ENCODE measurements at places on chromosomes 5 and 9. TPM values are rescaled to one million over a fixed set of nuclear protein-coding genes. Genes with fewer than 3 reads are reported as not detected.

DNA sequence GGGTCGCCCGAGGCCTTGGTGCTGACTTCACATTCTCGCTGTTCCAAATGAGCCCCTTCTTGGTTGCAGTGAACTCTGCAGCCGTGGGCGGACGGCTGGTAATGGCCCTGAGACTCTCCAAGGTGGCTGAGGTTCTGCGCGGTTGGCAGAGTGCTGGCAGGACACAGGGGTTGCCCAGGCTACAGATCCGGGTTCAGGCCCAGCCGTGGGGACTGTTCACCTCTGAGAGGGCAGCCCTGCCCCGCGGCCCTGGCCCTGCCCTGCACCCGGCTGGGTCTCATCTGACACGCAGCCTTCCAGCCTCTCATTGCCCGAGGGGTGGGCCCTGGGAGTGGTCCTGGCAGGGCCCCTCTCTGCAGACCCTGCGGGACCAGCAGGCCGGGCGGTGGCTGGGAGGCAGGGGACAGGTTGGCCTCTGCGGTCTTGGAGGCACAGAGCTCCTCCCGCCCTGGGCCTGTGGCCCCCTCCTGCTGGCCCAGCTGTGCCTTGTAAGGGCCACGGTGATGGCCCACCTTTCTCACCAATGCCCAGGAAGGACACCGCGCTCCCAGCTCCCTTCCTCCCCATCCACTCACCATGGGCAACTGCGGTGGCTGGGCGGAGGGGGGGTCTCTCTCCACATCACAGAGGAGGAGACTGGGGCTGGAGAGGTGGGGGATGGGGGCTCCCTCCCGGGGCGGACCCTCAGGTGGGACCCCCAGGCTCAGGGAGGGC, 51.6 kb downstream of the AHRR start:
- no peak for DNase-seq

EXD3 gene
- 1.1 TPM for total RNA-seq

- no peak for DNase-seq
Measured at GRCh38 chr5:109451146-109451545, 41.4 kb upstream of the PJA2 start.

DNA sequence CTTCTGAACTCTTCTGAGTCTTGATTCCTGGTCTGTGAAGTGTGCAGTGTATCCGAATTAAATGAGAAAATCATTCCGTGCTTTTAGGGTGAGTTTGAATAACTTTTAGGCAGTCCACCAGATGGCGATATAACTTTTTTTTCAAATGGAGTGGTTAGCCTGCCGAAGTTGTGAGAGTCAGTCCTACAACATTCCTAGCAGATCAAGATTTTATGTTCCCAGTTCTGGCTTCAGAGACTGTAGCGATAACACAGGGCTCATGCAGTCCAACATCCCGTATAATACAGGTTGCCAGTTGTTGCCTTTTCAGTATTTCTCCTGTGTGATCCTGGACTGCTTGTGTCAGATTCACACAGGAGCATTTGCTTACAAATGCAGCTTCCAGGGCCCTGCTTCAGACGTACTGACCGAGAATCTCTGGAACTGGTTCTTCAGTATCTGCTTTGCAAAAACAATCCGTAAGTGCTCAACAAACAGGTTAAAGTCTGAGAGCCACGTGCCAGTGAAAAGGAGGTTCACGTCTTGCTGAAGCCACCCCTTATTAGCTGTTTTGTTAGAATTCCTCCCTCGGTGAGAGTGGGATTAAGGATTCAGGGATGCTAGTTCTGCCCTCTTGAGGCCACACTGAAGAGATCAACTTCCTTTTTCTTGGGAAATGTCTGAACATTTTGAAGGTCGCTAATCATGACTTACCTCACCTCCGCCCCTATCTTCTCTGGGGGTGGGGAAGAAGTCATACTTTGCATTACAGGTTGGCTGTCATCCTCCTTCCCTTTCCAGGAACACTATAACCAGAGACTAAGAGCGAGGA, 22.8 kb downstream of the SMIM3 start:
- DNase-seq, result peak; percentile 77

PRUNE2 gene
- total RNA-seq, result 1.4 TPM

- no peak for DNase-seq
Measured at GRCh38 chr5:39928709-39929108, 503.9 kb upstream of the DAB2 start.

DNA sequence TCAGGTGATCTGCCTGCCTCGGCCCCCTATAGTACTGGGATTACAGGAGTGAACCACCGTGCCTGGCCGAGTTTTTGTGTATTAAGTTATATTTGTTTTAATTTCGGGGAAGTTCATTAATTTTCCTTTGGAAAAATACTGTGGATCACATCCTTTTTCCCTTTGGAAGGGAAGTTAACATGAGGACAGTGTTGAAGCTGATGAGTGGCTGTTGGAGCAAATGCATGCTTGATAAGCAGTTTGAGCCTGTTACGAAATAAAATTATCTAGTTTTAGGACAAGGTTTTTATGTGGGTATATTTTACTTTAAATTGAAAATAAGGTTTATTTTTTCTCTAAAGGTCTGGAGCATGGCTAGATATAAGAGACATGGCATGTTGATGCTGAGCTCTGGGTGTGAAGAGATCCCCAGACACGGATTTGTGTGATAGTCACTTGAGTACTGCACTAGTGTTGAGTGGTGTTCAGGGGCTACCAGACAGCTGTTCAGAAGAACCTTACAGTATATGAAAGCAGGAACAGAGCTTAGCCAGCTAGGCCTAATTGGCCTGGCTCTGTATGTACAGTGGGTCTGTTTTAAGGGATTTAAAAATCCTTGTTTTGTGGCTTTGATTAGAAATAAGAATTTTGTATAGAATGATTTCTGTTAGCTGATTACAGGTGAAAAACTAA, 17.4 kb downstream of the LMNB1 start:
- DNase-seq, result no peak

TEX48 gene
- total RNA-seq, result not detected

DNA sequence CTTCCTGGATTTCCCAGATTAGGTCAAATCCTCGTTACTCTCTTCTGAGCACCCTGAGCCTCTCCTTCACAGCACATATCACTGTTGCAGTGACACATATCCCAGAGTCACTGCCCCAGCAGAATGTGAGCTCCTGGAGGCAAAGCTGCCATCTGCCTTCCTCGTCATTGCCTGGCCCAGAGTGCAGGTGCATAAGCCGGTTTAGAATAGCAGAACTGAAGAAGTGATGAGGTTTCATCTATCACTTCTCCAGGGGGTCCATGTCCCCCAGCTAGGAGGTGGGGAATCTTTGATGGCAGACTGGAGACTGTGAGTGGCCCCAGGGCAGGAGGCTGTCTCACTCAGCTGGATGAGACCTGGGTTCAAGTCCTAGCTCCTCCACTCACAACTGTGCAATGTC, 25.8 kb downstream of the NIPAL4 start:
- DNase-seq, result no peak

- peak; percentile 91 for DNase-seq
Measured at GRCh38 chr5:77066823-77067442, 20.2 kb downstream of the ZBED3 start.

GRCh38 chr5:2193142-2193541, 310.4 kb upstream of the IRX4 start:
- no peak for DNase-seq

- DNase-seq, result no peak
Measured at GRCh38 chr5:169404223-169404622, 103.3 kb upstream of the SLIT3 start.

DNA sequence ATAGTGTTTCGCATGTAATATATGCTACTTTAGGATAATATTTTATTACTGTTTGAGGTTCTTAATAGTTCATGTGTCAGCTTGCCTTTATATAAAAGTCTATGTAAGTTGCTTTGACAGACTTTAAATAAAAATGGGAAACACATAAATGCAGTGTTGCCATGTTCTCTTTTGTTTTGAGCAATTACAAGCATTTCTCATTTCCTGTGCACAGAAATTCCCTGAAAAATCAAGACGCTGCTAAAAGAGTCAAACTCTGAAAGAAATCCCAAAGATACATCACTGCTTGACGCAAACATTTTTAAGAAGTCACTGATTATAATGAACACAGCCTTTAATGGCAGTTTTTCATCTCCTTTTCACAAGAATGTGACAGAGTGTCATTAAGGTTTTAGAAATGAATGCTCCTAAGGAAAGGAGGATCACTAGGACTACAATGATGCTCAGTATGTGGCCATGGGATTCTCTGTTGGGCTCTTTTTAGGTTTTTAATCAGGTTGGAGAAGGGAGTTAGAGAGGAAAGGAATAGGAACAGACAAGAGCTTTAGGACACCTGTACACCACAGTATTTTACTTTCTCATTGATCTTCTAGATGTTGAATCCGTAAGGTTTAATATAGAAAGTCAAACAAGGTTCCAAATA, 29.4 kb downstream of the ZCCHC7 start:
- no peak for DNase-seq

- DNase-seq, result no peak
Measured at GRCh38 chr9:128104171-128104618, 23.3 kb downstream of the PTGES2 start.

- DNase-seq, result peak; percentile 11
Measured at GRCh38 chr9:37271679-37272078, 150.8 kb upstream of the GRHPR start.

DNA sequence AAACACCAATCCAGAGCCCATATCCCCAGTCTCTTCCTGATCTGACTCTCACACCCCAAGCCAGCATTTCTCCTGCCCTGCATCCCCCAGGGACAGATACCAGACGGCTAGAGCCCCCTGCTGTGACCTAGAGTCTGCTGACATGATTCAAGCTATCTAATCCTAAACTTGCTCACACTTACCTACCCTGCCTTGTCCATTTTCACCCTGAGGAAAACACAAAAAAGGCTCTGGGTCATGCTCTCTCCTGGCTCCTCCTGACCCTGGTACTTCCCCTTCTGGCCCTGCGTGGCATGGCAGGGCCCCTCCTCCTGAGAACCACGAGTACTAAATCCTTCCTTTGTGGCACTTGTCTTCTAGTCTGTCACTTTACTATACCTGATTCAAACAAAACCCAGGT, 2.8 kb upstream of the ARRDC1 start:
- no peak for DNase-seq

DNA sequence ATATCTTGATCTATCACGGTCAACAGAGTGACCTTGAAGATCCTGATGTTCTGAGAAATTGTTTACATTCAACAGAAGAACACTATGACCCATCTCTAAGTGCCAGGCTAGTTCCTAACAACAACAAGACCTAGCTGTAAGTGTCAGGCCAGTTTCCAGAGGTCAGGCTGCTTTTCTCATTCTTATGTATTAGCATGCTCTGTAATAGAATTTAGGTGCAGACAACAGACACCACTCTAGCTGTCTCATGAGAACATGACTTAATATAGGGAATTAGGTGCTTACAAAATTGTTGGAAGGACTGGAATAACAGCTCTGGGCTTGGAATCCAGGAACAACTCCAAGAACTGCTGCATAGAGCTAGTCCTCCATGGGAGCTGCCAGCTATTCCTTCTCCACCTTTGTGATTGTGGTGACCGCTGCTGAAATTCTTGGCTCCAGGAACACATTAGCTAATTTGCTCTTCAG, 138.7 kb downstream of the SNX18 start:
- no peak for DNase-seq

DNA sequence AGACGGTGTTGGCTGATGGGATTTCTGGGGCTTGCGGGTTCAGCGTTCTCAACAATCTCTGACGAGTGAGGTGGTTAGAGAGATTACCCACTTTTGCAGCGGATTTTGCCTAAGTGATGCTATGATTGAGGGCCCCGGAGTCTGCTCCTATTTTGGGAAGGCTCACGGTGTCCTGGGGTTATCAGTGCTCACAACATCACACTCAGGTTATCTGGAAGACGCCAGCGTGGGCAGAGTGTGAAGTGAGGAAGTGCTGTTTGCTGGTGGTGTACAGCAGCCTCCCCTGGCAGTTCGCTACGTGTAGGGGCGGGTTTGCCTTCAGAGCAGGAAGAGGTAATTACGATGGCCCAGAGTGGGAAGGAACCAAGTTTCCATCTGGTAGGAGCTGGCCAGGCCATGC, 341.2 kb upstream of the IRX2 start:
- no peak for DNase-seq

- no peak for DNase-seq
Measured at GRCh38 chr5:31761877-31762276, 122.9 kb downstream of the PDZD2 start.

DNA sequence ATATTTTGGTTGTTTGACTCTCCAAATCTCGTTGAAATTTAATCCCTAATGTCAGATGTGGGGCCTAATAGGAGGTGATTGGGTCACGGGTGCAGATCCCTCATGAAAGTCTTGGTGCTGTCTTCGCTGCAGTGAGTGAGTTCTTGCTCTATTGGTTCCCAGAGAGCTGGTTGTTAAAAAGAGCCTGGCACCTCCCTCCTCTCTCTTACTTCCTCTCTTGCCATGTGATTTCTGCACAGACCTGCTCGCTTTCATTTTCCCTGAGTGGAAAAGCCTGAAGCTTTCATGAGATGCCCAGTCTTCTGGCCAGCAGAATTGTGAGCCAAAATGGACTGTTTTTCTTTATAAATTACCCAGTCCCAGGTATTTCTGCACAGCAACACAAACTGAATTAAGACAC, 221.6 kb downstream of the MAT2B start:
- DNase-seq, result no peak

- DNase-seq, result peak; percentile 47
Measured at GRCh38 chr9:93588641-93589609, 12.5 kb downstream of the PHF2 start.

GRCh38 chr9:4762108-4762885, 21.3 kb upstream of the AK3 start:
- peak; percentile 73 for DNase-seq

DNA sequence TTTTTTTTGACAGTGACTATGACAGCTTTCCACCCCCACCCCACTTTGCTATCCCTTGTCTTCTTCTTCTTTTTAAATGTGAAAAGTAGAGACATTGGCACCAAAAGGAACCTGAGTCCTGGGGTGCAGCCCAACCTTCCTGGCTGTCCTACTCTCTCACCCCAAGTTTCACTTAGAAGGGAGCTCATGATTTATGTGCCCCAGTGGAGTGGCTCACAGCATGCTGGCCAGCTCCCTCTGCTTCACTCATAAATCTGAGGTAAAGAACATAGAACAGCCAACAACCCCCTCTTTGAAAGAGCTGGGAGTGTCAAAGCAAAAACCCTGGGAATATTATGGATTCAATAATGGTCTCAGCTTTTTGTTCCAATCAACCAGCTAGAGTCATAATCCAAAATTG, 196.3 kb upstream of the DAPK1 start:
- DNase-seq, result no peak

DNA sequence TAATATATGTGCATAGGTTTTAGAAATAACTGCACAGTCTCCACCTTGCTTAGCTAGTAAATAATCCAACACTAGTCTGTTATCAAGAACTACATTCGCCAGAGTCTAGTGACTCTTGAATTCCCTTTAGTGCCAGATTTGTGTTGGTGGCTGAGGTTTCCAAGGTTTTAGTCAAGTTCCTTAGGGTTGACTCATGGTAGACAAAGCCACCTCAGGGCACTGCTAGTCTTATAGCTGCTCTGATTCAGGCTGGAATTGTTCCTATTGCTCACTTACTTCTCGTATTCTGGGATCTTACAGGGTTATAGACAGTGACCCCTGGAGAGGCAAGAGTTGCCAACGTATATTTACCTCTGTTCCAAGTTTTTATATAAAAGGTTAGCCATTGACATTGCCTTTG, 1369.8 kb upstream of the CDH9 start:
- DNase-seq, result no peak

DNA sequence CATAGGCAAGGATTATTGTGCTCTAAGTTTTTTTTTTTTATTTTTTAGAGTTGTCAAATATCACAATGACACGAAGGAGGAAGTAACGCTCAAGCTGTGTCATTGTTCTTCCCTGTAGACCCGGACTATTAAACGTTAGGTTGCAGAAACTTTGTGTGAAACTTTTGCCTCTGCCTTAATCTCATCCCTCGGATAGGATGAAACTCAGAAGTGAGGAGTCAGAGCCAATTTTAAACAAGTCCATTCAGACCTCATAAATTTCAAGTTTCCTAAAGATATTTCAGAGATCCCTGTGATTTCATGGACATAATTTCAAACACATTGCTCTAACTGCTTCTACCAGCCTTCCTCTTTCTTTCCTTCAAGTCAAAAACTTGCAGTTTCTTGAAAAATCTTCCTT, 98.7 kb upstream of the C6 start:
- DNase-seq, result no peak

Measured in IMR-90 (cell line).